ENCODE measurements at places on chromosomes 3 and 15. TPM values are rescaled to one million over a fixed set of nuclear protein-coding genes. Genes with fewer than 3 reads are reported as not detected.

Gene ATP10A
- 7.4 TPM for total RNA-seq

DNA sequence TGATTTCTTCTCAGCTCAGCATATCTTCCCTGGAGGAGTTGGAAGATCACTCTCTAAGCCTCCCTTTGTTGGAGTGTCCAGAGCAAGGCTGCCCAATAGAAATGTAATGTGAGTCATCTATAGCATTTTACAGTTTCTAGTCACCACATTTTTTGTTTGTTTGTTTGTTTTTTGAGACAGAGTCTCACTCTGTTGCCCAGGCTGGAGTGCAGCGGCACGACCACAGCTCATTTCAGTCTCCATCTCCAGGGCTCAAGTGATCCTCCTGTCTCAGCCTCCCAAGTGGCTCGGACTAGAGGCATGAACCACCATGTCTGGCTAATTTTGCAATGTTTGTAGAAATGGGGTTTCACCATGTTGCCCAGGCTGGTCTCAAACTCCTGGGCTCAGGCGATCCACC lies 21.3 kb downstream of the KLHL6 start:
- peaks cover 10% of the 10 kb centered on the region for H3K4me1 ChIP-seq
- no peaks in the 10 kb centered on the region for H3K27me3 ChIP-seq
- no peak overlapping the region for H3K4me3 ChIP-seq

- no peaks in the 10 kb centered on the region for H3K36me3 ChIP-seq
- peak overlapping the region; percentile 68 for H3K4me3 ChIP-seq
- peak overlapping the region; percentile 95 for H3K27ac ChIP-seq
- peaks cover 4% of the 10 kb centered on the region for H3K4me1 ChIP-seq
These were observed 526 bp downstream of the GPD1L start for GRCh38 chr3:32106929-32107362.

GRCh38 chr15:99729920-99730319 lies 3.3 kb downstream of the LYSMD4 start:
- peak; percentile 47 for DNase-seq
- H3K4me3 ChIP-seq: no peak overlapping the region
- H3K4me1 ChIP-seq: peaks cover 2% of the 10 kb centered on the region
- H3K27ac ChIP-seq: no peak overlapping the region
- H3K27me3 ChIP-seq: no peaks in the 10 kb centered on the region

GRCh38 chr3:175108613-175109151 lies 249.5 kb downstream of the NAALADL2 start:
- H3K27ac ChIP-seq: no peak overlapping the region
- no peak for DNase-seq
- no peaks in the 10 kb centered on the region for H3K4me1 ChIP-seq
- H3K36me3 ChIP-seq: no peaks in the 10 kb centered on the region
- H3K27me3 ChIP-seq: no peaks in the 10 kb centered on the region

DNA sequence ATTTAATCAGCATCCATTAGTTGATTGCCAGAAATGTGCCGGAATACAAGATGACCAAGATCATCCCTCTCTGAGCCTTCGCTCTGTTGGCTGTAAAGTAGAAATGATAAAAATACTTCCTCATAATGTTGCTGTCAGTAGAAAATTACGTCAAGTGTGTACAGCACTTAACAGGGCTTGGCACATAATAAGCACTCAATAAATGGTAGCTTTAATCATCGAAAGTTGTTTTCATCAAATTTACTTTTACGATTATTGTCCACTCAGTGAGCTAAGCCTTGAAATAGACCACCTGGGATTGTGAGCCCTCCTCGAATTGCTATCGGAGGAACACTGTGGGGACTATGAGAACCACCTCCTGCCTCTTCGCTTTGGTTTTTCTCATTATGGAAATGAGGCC lies 301.3 kb upstream of the TPRG1 start:
- no peaks in the 10 kb centered on the region for H3K4me1 ChIP-seq
- H3K27me3 ChIP-seq: no peaks in the 10 kb centered on the region
- no peak overlapping the region for H3K4me3 ChIP-seq
- H3K27ac ChIP-seq: no peak overlapping the region

GRCh38 chr3:16343101-16343500 lies 78.1 kb downstream of the OXNAD1 start:
- H3K4me1 ChIP-seq: no peaks in the 10 kb centered on the region
- no peaks in the 10 kb centered on the region for H3K36me3 ChIP-seq
- no peak for DNase-seq
- H3K27ac ChIP-seq: no peak overlapping the region
- no peak overlapping the region for H3K4me3 ChIP-seq
